ENCODE measurements at places on chromosomes 2 and 18.

DNA sequence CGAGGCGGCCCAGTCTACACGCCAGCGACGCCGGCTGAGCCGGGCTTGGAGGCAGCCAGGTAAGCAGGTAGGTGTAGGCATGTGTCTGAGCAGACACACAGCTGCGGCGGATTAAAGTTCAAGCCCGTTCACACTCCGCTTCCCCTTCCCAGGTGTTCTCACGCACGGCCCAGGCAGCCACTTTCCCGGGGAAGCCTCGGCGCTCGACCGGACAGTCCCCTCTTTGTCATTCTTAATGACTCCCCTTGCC, 367 bp downstream of the TGFA start:
- no peak for DNase-seq

DNA sequence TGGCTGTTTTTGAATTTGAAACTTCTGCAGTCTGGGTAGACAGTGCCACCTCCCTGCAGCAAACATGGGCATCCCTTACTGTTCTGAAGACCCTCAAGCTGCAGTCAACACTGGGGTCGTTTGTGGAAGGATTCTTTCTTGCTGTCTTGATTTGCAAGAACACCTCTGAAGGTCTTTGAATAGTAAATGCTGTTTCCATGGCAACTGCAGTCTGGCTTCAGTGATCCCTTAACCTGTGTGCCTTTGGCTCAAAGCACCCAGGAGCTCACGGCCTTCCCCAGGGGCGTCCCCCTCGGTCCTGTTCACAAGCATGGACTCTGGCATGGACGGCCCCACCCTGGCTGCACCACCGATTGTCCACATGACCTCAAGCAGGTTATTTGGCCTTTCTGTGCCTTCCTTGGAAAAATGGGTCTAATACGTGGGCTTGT, 38.3 kb downstream of the LRRFIP1 start:
- DNase-seq: no peak

- no peak for DNase-seq
These were observed 484.7 kb upstream of the NRXN1 start for GRCh38 chr2:51516667-51517066.

GRCh38 chr2:150939087-150939486, 322.6 kb downstream of the RBM43 start:
- no peak for DNase-seq

- DNase-seq: no peak
These were observed 352.0 kb downstream of the TNS1 start for GRCh38 chr2:217650716-217651360.

DNA sequence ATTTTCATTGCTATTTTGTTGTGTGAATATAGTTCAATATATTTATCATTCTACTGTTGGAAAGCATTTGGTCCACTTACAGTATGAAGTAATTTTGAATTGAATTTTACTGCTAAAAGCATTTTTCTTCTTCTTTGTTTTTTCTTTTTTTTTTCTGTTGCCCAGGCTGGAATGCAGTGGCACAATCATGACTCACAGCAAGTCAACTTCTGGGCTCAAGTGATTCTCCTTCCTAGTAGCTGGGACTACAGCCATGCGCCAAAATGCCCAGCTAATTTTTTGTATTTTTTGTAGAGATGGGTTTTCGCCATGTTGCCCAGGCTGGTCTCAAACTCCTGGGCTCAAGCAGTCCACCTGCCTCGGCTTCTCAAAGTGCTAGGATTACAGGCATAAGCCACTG, 2.4 kb upstream of the ETAA1 start:
- DNase-seq: no peak

GRCh38 chr18:44918142-44918476, 237.4 kb downstream of the SETBP1 start:
- no peak for DNase-seq

GRCh38 chr2:30026091-30027055, 105.0 kb upstream of the ALK start:
- no peak for DNase-seq

GRCh38 chr2:233264667-233265066, 13.2 kb downstream of the ATG16L1 start:
- DNase-seq: no peak

DNA sequence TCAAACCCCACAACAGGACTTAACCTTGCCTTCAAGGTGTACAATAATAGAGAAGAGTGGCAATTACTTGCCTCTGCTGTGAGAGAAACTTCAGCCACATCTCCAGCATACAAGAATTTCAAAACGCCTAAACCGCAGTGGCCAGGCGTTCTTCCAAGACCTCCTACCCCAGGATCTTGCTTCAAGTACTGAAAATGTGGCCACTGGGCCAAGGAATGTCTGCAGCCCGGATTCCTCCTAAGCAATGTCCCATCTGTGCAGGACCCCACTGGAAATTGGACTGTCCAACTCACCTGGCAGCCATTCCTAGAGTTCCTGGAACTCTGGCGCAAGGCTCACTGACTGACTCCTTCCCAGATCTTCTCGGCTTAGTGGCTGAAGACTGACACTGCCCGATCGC, 2.8 kb upstream of the CYB5A start:
- no peak for DNase-seq

Data from SHP77 treated with DMSO at 0.1 percent for 48 hours (cell line).